NT2/D1 (cell line): ENCODE measurements at places on chromosomes 1 and 21.

DNA sequence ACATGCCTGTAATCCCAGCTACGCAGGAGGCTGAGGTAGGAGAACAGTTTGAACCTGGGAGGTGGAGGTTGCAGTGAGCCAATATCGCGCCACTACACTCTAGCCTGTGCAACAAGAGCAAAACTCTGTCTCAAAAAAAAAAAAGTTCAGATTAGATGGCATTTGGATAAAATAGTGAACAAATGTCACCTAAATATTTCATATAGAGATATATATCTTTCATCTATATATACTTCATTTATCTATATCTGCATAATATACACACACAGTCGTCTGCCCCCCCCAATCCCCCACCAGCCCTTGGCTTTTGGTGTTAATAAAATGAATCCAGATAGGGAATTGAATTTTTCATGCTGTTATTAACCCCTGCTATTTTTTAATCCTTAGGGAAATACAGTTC lies 5.0 kb downstream of the PPP1R15B start:
- DNase-seq = no peak

DNA sequence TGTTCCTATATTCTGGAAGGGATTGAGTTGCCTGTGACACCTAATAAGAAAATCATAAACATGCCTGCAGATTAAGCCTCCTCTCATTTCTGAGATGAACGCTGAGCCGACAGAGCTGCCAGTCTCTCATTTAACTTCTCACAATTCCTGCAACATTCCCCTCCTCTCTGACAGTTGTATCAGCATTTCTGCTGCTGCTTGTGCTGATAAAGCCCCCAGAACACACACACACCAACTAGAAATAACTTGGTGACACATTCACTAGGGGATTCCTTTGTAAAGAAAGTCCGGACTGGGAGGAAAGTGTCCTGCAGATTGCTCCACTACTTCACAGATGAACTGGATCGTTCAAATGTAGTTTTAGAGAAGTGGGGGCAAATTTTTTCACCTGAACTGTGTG lies 437.3 kb downstream of the PLA2G4A start:
- no peak for DNase-seq

GRCh38 chr1:211648980-211649934 lies 26.2 kb downstream of the NEK2 start:
- DNase-seq = peak; percentile 40

DNA sequence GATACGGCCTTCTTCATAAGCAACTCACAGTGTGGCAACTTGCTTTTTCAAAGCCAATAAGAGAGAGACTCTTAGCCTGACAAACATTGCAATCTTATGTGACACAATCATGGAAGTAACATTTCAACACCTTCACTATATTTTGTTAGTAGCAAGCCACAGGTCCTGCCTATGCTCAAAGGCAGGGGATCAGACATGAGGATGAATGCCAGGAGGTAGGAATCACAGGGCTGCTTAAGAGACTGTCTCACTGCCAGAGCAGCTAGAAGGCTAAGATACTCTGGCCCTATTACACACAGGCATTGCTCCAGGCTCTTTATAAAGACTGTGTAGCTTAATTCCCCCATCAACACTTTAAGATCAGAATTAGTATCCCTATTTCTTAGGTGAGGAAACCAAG lies 236.2 kb upstream of the KAZN start:
- DNase-seq = no peak

GRCh38 chr1:150376110-150376509 lies 12.2 kb downstream of the RPRD2 start:
- no peak for DNase-seq

GRCh38 chr1:205920159-205920558 lies 23.1 kb downstream of the SLC26A9 start:
- no peak for DNase-seq

- peak; percentile 39 for DNase-seq
These were observed 178.6 kb downstream of the RRAGC start for GRCh38 chr1:38680801-38681510.

DNA sequence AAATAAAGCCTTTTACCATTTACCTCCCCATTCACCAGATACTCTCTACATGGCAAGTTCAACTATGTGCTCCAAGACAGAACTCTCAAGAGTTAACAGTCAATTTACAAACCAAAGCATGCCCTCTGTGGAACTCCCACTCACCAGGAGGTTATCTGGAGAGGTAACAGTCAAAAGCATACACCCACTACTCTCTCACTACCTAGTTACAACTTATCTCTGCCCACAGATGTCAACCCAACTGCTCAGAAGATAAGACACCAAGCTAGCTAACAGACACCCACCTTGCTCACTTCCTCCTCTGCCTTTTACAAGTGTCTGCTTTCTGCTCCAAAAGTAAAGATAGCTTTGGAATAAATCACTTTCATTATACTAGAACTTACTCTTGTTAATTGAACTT lies 131.0 kb downstream of the TRIM33 start:
- DNase-seq = no peak

DNA sequence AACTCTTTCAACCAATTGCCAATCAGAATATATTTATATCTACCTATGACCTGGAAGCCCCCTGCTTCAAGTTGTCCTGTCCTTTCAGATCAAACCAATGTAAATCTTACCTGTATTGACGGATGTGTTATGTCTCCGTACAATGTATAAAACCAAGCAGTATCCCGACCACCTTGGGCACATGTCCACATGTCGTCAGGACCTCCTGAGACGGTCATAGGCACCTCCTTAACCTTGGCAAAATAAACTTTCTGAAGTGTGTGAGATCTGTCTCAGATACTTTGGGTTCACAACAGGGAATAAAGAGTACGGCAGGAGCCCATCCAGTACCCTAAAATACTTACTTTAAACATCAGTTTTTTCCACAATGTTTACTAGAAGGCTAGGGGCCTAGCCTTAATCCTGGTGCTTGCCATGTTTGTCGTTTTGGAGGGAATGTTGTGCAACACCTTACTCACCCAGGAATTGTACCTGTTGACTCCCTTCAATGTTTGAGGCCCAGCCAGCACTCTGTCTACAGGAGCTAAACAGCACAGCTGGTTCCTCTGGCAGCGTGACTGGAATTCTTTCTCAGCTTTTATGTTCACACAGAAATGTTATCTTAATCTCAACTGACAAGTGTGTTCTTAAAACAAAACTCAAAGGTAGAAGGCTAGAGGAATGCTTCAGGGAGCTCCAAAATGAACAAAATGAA lies 90.8 kb upstream of the USP25 start:
- no peak for DNase-seq

- peak; percentile 71 for DNase-seq
These were observed 26.6 kb upstream of the COL18A1 start for GRCh38 chr21:45378258-45378966.

DNA sequence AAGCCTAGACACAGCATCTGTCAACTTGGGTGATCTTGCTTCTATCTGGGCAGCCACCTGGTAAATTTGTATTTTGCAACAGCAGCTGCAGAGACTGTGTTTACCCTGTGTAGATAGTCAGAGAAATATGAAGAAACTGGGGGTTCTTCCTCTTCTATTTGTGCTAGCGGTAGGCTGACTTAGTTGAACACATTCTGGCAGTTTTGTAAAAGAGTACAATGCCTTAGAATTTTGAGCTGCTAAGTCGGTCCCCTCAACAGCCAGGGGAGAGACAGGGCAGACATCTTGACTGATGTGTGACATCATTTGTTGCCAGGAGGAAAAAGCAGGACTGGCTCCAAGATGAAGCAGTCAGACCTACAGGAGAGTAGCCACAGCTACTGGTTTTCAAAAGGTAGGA lies 53.7 kb downstream of the KCNJ6 start:
- DNase-seq = no peak

DNA sequence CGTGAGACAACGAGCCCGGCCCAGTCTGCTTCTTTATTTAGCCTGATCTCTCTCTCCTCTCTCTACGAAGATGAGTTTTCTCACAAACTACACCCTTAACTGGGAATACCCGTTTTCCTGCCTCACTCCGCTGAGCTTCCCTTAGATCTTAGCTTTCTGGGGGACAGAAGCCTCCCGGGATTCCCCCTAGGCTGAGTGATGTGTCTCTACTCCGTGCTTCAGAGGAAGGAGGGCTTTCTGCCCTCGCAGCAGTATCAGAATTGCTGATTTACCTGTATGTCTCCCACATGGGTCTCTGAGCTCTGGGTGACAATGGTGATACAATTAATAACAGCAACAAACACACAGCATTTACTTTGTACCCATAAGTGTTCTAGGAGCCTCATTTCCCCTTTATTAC lies 1.0 kb downstream of the ZBTB17 start:
- no peak for DNase-seq

DNA sequence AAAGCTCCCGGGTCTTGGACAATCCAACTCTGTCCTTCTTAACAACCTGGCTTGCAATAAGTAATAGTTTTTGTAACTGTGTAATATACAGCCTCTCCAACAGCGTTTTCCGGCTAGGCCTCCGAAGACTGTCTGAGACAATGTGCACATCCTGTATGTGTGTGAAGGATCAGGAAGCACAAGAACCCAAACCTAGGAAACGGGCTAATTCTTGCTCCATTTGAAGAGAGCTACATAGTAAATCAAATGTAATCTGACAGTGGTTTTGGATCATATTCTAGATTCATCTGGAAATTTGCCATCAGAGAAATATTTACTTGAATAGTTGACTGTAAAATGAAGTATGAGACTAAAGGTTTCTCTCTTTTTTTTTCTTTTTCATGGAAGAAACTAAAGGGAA lies 1.2 kb downstream of the GPR52 start:
- DNase-seq = no peak

DNA sequence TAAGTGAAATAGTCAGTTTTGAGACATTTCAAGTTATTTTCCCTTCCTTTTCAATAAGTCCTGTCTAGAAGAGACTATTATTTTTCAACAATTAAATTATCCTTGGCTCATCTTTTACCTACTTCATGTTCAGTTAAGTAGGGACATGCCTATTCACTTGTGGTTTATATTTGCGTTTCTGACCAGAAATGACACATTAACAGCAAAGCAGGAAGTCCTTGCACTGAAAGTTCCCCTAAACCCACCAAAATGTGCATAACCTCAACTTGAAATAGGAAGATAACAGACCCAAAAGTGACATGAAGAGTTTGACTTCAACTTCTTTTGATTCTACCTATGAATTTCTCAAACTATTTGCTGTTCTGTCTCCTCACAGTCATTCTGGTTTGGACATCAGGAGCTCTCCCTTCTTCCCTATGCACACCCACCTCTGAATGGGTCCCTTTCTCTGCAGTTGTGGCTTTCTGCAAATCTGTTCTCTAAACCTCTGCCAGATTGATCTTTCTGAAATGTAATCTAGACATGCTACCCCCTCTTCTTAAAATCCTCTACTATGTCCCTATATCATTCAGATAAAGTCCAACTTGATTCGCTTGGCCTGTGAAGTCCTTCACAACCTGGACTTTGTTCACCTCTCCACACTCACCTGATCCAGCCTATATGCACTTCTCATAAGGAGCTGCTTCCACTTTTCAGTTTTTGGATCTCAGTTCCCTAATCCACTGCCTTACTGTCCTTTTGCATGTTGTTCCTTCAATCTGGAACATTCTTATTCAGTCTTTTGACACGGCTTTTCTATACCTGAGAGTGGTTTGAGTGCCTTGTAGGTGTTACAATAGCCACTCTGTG lies 661.5 kb upstream of the ADGRL4 start:
- DNase-seq = no peak

- no peak for DNase-seq
These were observed 47.9 kb upstream of the TARBP1 start for GRCh38 chr1:234526922-234527321.

DNA sequence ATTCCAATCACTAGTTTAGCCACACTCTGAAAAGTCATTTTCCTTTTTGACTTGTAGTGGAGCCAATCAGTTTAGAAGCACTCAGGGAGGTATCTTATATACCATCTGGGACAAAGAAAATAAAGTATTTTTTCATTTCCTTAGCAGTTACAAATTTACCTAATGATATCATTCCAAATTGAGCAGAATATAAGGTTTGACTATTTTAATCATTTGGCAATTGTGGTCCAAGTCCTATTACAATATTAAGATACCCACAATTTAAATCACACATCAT lies 170.6 kb downstream of the LTN1 start:
- DNase-seq = no peak

- DNase-seq = no peak
These were observed 114.5 kb downstream of the LRRC40 start for GRCh38 chr1:70090875-70091274.

DNA sequence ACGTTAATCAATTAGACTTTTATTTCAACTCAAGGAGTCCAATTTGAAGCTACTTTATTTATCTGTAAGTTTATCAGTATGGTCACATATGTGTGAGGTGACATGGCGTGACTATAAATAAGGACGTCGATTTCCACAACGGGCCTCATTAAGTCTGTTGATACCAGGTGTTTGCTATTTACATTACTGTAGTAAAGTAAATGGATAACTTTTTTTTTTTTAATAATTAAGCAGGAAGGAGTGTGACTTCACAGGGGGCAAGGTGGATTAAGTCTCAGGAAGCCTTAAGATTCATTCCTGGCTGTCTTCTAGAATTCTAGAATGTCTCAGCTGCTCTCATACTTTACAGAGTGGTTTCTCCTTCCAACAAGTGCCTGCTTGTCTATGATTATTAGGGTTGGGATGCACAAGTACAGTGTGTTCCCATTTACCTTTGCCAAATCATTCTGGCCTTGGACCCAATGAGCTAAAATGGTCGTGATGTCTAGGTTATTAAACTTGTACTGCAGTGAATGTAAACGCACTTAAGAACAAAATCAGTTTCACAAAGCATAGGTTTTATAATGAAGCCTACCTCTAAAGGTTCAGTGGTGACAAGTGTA lies 15.5 kb downstream of the MAP3K7CL start:
- DNase-seq = no peak
